ENCODE measurements at places on chromosomes 2 and 18.

GRCh38 chr18:45551142-45551815 is 64.0 kb upstream of the SLC14A2 start:
- no peak overlapping the region for H3K4me3 ChIP-seq
- peaks cover 13% of the 10 kb centered on the region for H3K27me3 ChIP-seq
- H3K4me1 ChIP-seq = no peaks in the 10 kb centered on the region
- no peak overlapping the region for H3K27ac ChIP-seq
- no peak for DNase-seq

DNA sequence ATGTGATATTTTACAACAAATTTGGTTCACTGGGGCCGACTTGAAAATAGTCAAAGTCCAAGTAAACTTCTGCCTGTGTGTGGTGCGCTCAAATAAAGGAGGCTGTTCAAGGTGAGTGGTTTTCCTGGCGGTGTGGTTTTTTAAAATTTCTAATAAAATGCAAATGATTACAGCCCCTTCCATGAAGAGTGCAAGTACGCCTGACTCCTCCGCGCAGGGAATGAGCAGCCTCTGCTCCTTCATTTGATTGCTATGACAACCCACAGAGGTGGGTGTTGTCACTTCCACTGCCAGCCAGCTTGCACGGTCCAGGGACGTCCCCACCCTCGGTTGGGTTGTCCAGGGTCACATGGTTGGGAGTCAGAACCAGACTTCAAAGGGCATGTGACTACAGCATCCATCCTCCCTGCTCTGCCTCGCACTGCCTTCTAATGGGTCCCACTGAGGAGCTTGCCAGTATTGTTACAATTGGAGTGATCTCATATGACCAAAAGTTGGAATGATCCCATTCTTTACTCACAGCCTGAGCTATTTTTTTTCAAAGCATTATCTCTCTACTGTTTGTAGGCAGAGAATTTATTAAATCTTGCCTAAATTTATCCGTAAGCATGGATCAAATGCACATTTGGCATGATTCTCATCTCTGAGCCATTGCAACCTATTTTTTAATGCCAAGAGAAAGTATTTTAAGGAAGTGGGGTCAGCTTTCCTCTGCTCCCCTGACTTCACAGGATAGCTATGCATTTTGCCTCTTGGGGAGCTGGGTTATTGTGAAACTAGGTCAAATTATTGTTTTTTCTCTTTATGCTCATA is 121.3 kb downstream of the AGAP1 start:
- no peak overlapping the region for H3K27ac ChIP-seq
- no peaks in the 10 kb centered on the region for H3K4me1 ChIP-seq
- no peaks in the 10 kb centered on the region for H3K36me3 ChIP-seq
- H3K4me3 ChIP-seq = no peak overlapping the region
- peaks cover 5% of the 10 kb centered on the region for H3K27me3 ChIP-seq

DNA sequence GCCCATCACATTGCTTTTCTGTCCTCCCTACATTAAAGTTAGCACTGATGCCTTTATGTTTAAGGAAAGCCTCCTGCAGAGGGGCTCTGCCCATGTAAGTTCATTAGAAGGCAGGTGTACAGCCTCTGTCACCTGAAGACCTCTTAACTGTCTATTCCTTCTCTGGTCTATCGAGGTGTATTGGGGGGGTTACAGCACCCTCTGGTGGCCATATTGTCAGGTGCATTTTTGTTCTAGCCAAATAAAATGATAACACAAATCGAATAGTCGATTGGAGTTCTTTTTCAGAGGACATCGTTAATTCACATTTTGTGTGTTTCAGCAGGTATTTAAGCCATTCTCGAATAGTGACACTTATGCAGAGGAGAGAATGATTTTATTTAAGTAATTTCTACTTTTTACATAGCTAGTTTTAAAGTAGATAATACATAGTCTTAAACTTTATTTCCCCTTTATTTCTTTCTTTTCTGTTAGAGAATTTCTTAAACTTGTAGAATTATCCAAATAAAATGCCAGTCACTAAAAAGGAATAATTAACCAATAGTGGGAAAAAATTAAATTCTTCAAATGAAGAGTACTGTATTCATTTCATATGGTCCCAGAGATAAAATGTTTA is 136.8 kb downstream of the NEDD4L start:
- no peak overlapping the region for H3K27ac ChIP-seq
- DNase-seq = peak; percentile 71
- no peaks in the 10 kb centered on the region for H3K36me3 ChIP-seq
- no peak overlapping the region for H3K4me3 ChIP-seq
- H3K4me1 ChIP-seq = no peaks in the 10 kb centered on the region

DNA sequence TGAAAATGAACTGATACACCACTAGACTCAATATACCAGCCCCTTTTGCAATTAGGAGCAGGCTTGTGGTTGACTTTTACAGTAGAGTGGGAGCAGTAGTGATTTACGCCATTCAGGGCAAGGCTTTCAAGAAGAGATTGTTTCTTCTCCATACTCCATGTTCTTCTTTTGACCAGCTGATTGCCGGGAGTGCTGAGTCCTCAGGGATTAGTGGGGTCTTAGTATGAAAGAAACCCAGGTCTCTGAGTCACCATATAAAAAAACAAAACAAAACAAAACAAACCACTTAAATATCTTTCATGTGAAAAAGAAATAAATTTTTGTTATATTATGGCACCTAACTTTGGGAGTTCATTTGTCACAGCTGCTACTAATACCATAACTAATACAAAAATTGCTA is 465.6 kb upstream of the TRIB2 start:
- H3K36me3 ChIP-seq = no peaks in the 10 kb centered on the region
- H3K27ac ChIP-seq = no peak overlapping the region
- H3K4me3 ChIP-seq = no peak overlapping the region
- DNase-seq = no peak
- H3K4me1 ChIP-seq = no peaks in the 10 kb centered on the region
- H3K27me3 ChIP-seq = peaks cover 1% of the 10 kb centered on the region

DNA sequence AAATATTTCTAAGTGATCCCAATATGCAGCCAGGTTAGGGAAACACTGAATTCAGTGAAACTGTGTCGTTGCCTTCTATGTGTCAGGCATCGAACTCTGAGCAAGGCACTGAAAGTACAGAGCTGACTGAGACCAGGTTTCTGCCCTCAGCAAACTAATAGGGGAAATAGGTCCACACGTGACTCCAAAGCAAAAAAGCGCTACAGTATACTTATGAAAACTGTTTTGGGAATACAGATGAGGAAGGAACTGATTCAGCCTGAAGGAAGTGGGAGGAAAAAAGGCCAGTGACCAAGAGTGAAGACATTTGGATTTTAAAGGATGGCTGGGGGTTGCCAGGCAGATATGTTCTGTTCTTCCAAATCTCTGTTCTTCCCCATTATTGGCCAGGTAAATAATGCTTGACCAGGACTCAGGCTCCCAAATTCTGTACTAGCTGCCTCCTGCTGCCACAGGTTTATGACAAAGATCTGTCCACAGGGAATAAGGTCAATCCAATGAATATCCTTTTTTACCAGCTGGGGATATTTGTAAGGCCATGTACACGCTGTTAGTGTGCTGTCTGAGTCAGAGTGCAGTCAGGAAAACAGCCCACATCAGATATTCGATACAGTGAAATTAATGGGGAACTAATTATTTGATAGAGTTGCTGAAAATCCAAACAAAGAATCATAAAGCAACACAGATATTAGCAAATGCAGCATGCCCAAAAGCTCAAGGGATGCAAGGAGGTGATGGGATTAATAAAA is 24.5 kb upstream of the INPP4A start:
- H3K27ac ChIP-seq = no peak overlapping the region
- H3K27me3 ChIP-seq = no peaks in the 10 kb centered on the region
- peaks cover 4% of the 10 kb centered on the region for H3K4me1 ChIP-seq
- H3K4me3 ChIP-seq = no peak overlapping the region

GRCh38 chr18:59271606-59272220 is 1.5 kb downstream of the RAX start:
- H3K27ac ChIP-seq = no peak overlapping the region
- peaks cover 33% of the 10 kb centered on the region for H3K4me1 ChIP-seq
- DNase-seq = peak; percentile 31
- no peak overlapping the region for H3K4me3 ChIP-seq
- peaks cover 75% of the 10 kb centered on the region for H3K27me3 ChIP-seq

- DNase-seq = no peak
- no peaks in the 10 kb centered on the region for H3K27me3 ChIP-seq
- H3K4me3 ChIP-seq = no peak overlapping the region
- no peaks in the 10 kb centered on the region for H3K4me1 ChIP-seq
- no peak overlapping the region for H3K27ac ChIP-seq
Observed at GRCh38 chr2:74328573-74328972, 14.6 kb downstream of the SLC4A5 start.
